Right forelimb (tissue), 1 donor: ENCODE measurements at places on chromosomes 7 and 10.
A peak's percentile ranks its signal among the peaks of the same experiment; 100 is the strongest.

GRCh38 chr10:131869344-131869743 is 31.5 kb upstream of the PPP2R2D start:
- no peak for DNase-seq

- DNase-seq, result no peak
Observed at GRCh38 chr10:78600740-78601139, 468.0 kb upstream of the ZMIZ1 start.

- DNase-seq, result no peak
Observed at GRCh38 chr10:24119896-24120295, 89.0 kb upstream of the KIAA1217 start.

DNA sequence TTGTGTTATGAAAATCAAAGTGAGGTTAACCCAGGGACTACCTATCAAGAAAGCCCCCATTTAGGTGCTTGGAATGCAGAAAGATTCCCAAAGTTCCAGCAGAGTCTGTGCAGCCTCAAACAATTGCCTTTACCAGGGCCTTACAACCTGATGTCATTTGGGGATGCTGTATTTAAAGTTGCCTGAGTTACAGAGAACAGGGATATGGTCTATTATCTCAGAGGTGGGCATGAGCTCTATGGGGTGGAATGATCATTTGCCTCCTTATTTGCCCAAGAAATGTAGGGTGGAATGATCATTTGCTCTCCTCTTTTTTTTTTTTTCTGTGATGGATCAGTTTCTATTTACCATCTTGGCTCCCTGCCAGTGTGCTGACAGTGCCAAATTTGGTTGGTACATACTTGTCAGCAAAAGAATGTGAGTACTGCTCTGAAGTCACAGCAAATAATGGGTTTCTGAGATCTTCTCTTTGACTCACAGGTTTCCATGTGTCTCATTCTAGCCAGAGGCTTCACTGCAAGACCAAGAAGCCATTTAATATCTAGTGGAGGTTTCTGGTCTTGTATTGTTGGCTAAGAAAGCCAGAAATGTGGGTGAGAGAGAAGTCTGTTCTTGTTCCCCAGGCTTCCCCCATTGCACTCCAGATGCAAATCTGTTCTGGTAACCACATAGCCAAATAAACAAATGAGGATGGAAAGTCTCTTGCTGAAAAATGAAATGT is 45.5 kb upstream of the ZNRF2 start:
- DNase-seq, result no peak

DNA sequence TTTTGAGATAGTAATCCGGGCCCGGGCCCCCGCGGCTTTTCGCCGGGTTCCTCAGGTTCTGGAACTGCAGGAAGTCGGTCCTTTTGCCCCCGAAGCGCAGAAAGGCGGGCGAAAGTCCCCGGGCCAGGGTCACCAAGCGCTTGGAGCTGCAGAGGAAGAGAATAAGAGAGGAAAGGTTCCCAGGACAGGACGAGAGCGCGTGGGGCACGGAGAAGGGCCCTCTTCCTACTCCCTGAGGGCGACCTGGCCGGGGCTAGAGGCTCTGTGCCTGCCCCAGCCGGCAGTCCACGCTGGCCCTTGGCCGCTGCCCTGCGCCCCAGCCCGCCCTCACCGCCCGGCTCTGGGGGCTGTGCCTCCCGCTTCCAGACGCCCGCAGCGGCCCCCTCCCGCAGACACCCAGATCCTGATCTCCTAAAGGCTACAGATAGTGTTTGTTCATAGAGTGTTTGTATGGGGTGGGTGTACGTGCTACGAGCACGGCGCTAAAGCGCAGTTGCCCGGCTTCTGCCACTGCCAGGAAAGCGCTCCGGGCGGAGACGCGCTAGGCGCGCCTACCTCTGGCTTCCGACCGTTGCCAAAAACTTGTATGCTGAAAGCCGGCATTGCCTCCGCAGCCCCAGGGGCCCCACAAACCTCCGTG is 3.2 kb downstream of the HPSE2 start:
- peak; percentile 60 for DNase-seq

DNA sequence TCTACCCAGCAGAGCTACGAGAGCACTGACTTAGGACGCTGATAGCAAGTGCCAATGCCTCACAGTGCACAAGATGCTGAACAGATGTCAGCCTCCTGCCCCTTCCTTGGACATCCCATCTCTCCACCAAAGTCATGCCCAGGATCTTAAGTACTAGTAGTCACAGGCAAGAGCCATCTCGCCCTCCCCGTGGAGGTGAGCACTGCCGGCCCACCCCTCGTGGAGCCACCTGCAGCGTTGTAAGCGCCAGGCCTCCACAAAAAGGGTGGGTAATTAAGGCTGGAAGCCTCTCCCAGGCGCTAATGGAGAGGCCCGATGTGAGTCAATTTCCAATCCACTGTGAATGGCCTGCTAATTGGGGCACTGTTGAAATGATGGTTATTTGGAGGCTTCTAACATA is 156.2 kb downstream of the GRID1 start:
- DNase-seq, result no peak

DNA sequence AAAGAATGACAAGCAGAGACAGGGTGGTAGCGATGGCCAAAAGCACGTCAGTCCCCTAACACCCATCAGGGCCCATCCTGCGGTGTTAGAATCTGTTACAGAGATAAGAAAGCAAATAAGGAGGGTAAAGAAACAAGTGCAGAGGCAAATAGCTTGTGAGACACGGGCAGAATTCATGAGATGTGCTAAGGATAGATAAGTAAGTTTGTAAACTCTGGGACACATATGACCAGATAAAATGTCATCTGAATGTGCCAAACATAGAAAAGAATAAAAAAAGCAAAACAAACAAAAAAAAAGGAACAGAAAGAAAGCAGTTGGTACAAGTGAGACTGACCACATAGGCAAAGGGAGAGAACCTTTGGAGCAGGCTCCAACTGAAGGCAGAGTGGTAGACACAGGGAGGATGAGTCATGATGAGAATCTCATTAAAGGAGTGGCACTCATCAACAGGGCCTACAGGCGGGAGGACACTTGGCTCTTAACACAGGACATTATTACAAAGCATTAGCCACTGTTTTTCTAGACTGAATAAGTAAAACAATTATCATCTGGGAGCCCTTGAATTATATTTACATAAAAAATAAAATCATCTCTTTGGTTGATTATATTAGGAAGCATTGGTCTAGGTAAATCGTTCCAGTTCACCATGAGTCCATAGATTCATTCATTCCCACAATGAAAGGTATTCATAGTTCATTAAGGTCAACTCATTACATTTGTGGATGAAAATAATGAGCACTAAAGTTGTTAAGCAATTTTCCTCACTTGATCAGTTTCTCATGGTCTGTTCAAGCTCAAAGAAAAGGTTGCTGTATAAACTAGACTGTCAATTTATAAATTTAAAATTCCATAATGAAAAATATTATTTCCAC is 21.5 kb upstream of the EPHB6 start:
- DNase-seq, result no peak

DNA sequence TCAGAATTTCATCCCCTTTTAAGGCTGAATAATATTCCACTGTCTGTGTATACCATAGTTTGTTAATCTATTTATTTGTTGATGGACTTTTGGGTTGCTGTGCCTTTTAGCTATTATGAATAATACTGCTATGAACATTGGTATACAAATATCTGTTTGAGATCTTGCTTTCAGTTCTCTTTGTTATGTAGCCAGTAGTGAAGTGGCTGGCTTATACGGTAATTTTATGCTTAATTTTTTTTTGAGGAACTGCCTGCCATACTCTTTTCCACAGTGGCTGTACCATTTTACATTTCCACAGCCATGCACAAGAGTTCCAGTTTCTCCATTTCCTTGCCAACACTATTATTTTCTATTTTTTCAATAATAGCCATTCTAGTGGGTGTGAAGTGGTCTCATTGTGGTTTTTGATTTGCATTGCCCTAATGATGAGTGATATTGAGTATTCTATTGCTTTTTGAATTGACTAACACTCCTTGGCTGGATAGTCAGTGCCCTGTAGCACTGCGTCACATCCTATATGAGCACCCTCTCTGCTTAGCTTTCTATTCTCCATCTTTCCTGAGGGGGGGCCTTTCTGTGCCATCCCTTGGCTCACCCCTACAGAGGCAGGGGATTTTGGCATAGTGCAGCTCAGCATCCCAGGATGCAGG is 29.4 kb upstream of the RAPGEF5 start:
- no peak for DNase-seq

- peak; percentile 37 for DNase-seq
Observed at GRCh38 chr7:259751-260405, 30.1 kb upstream of the FOXL3 start.

DNA sequence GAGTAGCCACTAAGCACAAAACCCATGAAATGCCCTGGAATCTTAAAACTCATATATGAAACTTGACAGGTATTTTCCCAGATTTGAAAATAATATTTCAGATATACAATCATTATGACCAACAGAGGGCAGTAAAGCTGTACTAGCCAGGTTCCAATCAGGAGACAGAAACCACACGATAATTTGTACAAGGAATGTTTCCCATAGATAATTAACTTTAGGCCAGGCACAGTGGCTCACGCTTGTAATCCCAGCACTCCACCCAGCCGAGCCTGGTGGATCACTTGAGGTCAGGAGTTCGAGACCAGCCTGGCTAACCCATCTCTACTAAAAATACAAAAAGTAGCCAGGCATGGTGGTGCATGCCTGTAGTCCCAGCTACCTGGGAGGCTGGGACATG is 31.0 kb upstream of the NUB1 start:
- no peak for DNase-seq

GRCh38 chr7:108417926-108418325 is 38.3 kb downstream of the NRCAM start:
- DNase-seq, result no peak

GRCh38 chr10:128466831-128467371 is 340.7 kb upstream of the MKI67 start:
- DNase-seq, result peak; percentile 18

DNA sequence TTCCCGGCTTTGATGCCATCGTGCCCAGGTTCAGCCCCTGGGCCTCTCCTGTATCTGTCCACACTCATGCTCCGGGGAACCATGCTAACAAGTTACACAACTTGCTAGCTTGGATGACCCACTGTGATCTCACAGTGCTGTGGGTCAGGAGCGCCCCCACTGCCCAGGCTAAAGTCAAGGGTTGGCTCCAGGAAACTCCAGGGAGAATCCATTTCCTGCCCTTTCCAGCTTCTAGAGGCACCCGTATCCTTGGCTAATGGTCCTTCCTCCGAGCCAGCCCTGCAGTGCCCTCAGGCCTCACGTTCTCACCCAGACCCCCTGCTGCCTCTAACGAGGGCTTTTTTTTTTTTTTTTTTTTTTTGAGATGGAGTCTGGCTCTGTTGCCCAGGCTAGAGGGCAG is 19.5 kb downstream of the AMZ1 start:
- no peak for DNase-seq

- DNase-seq, result no peak
Observed at GRCh38 chr7:101590663-101591435, 38.2 kb downstream of the MYL10 start.

DNA sequence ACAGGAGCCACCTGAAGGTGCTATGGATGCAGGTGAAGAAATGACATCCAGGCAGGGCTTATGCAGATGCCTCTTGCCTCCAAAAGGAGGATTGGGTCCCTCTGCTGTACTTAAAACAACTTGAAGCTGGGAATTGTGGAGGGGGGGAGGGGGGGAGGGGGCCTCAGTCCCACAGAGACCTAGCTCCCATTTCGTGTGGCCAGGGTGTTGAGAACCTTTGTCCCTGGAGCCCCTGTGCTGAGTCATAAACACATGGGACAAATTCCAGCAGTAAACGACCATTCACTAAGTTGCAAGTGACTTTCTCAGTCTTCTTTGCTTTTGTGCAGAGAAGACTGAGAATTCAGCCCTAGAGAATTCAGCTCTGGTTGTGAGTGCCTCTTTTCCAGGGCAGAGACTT is 96.5 kb upstream of the PODXL start:
- DNase-seq, result no peak

DNA sequence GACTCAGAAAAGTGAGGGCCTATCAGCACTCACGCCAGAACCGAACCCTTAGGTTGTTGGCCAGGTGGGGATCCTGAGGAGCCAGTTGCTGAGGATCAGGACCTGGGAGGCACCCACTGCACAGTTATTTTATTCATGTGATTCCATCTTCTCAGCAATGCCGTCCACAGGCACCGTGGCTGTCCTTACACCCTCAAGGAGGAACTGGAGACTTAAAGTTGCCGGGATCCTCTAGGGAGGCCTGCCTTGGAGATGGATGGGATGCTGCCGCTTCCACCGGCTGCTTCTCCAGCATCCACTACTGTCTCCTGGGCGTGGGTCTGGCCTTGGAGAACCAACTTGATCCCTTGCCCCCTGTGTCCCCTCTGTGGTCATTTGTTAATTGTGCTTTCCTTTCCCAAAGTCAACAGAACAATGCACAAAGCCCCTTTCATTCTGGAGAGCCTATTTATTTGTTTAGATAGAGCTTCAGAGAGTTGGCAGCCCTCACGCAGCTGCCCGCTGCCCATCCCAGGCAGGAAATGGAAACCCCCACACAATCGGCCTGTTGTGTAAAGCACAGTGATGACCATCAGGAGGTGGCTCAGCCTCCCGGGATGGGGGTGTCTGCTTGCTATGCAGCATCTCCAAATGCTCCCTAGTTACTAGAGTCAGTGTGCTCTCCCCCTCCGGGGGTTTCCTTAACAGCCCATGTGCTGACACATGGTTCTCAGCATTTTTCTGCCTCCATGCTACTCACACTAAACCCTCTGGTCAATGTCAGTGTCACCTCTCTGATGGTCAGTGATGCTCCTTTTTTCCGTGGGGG is 52.9 kb upstream of the IGFBP3 start:
- DNase-seq, result no peak

GRCh38 chr7:30322271-30323005 is 38.0 kb downstream of the ZNRF2 start:
- no peak for DNase-seq

DNA sequence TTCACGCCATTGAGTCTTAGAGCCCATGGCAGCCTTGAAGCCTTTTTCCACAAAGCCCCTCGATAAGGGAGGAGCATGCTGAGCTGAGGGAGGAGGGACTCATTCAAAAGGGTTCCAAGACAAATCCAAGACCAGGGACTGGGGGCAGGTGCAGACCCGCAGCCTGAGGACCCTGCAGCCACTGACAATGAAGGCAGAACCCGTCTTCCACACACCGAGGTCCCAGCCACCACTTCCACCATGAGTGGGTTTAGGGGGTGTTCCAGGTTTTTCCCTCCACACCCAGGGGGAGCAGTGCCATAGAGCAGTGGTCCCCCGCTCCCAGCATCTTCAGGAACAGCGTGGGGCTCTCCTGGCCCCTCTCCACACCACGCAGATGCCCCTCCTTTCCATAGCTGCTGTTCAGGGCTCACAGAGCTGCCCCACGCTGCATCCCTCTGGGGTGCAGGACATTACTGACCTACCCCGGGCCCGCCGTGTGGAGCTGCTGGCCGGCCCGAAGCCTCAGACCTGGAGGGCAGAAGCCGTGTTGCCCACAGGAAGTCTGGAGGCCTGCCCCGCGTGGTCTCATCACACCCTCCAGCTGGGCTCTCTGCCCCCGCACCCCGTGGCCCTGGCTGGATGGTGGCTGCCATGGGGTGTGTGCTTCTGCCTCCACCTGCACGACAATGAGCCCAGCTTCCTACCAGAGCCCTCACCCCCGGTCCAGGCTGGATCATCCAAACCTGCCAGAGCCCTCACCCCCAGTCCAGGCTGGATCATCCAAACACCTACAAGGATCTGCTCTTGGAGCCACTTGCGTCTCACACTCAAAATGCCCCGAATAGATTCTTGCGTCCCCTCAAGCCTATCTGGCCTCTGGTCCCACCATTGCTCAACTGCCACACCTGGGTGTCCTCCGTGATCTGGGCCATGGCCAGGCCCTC is 220.0 kb upstream of the TCERG1L start:
- DNase-seq, result no peak

- DNase-seq, result no peak
Observed at GRCh38 chr7:84452618-84453017, 258.0 kb upstream of the SEMA3A start.

- no peak for DNase-seq
Observed at GRCh38 chr7:117024811-117025210, 71.5 kb downstream of the ST7 start.

GRCh38 chr7:82745117-82745516 is 301.5 kb upstream of the CACNA2D1 start:
- no peak for DNase-seq
